GM12864 (cell line): ENCODE measurements at places on chromosomes 2 and 18.

DNA sequence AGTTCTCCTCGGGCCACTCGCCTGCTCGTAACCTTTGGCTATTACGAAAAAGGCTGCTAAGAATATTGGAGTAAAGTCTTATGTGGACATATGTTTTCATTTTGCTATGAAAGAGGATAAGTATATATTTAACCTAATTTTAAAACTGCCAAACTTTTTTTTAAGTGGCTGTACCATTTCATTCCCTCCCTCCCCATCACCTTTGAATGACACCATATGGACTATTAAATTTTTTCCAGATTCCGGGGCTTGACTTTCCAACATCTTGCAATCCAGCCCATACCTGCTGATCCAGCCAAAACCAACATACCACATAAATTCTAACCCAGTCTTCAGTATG, 31.5 kb downstream of the REEP1 start:
- DNase-seq: no peak

DNA sequence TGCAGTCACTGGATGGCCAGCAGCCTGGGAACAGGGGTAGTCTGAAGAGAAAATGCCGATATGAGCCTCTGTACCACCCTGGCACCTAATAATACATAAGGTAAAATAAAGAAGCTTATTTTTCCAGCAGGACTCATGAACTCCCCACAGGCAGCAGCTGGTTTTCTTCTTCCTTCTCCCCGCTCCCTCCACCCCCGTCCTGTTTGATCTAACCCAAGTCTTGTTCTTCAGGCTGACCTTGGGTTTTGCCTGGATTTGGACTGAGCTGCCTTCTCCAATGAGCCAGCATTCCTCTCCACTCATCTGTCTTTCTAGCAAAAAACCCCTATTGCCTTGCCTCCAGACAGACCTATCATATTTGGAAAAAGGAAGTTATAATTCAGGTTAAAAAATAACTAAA, 111.8 kb downstream of the CELF4 start:
- DNase-seq: no peak

- no peak for DNase-seq
Measured at GRCh38 chr2:162524192-162524591, 180.3 kb downstream of the GCA start.

DNA sequence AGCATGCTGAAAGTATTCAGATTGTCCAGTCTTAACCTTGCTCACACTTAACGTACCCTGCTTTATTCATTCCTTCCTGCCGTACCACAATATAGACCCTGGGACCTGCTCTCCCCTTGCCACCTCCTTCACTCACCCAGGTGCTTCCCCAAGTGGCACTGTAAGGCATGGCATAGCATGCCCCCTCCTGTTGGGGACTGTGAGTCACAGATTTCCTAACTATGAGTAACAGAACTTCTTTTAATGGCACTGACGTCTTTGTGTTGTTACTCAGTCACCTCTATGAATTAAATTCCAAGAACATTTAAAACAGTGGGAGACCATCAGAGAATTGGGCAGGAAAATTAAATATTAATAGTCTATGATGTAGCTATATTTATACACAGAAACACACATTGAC, 117.2 kb downstream of the CTNNA2 start:
- DNase-seq: no peak

GRCh38 chr2:169260246-169260645, 102.1 kb downstream of the LRP2 start:
- DNase-seq: no peak

GRCh38 chr2:16645775-16646559, 19.7 kb downstream of the CYRIA start:
- no peak for DNase-seq

- no peak for DNase-seq
Measured at GRCh38 chr2:215796140-215796855, 217.1 kb downstream of the MREG start.

DNA sequence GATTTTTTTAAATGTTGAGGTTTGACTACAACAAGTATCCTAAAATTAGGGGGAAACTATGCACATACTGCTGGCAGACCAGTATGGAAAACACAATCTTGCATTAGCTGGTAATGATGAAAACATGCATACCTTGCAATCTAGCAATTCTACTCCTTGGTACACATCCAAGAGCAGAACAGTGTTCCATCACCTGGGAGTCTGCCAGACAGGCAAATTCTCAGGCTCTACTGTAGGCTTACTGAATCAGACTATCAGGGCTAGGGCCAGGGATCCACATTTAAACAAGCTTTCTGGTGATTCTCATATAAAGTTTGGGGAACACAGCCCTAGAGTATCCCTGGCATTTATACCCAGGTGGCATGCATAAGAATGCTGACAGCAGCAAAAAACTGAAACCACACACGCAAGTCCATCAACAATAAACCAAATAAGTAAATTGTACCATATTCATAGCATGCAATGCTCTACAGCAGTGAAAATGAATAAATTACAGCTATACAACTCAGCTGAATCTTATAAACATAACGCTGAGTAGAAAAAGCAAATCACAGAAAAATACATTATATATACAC, 13.6 kb downstream of the CDH2 start:
- no peak for DNase-seq

DNA sequence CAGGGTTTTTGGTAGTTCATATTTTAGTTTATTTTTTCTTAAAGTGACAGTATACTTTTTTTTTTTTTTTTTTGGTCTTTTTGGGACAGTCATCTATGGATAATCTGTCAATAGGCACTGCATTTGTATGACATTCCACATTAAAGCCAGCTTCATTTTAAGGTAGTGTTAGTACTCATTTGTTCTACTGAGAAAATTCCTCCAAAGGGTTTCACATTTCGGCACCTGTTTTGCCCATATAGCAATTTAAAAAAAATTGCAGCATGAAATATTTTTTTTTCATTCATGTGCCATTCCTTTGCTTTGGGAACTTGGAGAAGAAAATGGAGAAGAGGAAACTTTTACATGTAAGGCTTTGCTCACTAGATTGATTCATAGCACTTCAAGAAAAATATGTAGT, 276.3 kb upstream of the TCF4 start:
- no peak for DNase-seq

GRCh38 chr2:106859498-106859897, 26.5 kb downstream of the ST6GAL2 start:
- no peak for DNase-seq

DNA sequence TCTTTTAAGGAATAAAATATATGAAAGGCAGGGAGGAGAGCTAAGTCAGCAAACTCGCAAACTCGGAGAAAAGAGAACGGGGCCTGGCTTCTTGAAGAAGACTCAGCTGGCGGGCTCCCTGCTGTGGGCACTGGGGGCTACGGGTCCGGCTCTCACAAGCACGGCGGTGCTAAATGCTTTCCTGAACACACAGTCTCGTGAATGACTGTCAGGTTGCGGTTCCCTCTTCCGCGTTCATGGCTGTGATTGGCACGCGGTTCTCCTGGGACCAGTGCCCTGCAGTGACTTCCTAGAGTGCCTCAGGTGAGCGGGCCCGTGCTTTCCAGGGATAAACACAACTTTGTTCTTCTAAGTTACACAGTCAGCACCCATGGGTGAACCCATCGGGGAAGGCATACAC, 208.4 kb downstream of the HDAC4 start:
- no peak for DNase-seq

- DNase-seq: no peak
Measured at GRCh38 chr2:160726046-160726445, 232.4 kb upstream of the RBMS1 start.

GRCh38 chr2:119195887-119196286, 27.7 kb upstream of the STEAP3 start:
- DNase-seq: no peak

DNA sequence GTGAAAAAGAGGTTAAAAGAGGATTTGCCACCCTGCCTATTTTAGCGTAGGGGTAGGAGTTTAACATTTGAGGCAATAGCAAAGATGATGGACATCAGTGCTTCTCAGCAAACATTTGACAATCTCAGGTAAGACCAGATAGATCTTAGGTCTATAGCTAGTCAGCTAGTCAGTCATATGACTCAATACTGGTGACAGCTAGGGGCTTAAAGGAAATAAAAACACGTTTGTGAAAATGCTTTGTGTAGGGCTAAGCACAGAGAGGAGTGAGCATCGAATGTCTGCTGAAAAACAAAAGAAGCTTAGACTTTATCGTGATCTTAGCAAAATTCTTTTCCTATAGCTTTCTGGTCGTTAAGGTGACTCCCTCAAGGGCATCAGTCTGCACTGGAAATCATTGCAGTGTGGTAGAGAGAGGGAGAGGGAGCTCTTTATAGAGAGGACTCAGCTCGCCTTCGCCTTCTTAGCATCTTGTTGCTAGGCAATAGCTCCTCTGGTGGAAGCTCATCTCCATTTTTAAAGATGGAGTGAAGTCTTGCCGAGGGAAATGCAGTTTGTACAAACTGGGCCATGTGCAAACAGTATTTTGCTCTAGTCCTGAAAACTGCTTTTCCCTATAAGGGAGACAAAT, 62.8 kb upstream of the SLC38A11 start:
- no peak for DNase-seq

- DNase-seq: no peak
Measured at GRCh38 chr2:240191001-240191400, 50.5 kb upstream of the OTOS start.

GRCh38 chr2:152050341-152050740, 48.5 kb downstream of the CACNB4 start:
- DNase-seq: no peak

DNA sequence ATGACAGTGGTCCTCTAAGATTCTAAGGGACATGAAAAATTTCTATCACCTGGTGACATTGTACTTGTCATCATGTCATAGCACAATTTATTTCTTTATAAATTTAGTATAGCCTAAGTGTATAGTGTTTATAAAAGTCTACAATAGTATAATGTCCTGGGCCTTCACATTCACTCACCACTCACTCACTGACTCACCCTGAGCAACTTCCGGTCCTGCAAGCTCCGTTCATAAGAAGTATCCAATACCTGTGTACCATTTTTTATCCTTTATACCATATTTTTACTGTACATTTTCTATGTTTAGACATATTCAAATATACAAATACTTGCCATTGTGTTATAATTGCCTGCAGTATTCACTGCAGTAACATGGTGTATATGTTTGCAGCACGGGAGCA, 72.8 kb upstream of the DSEL start:
- DNase-seq: no peak

- no peak for DNase-seq
Measured at GRCh38 chr2:140063356-140063755, 1283.2 kb upstream of the NXPH2 start.

GRCh38 chr2:191109888-191110287, 40.9 kb downstream of the STAT4 start:
- DNase-seq: no peak

DNA sequence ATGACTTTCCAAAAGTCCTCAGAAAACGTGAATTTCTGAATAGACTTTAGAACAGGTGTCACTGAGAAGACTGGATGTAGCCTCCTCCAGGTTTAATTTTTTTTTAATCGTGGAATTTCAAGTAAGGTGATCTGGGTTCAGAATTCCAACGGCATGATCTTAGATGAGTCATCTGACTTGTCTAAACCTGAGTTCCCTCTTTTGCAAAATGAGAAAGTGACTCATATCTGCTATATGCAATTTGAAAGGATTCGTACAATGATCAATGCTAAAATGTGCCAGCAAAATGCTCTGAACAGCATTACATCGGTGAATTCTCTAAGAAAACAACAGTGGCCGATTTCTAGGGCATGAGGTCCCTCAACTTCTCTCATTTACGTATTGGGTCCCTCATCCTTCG, 69.1 kb upstream of the ZNF516 start:
- DNase-seq: no peak

- DNase-seq: no peak
Measured at GRCh38 chr2:21261591-21261990, 137.8 kb downstream of the TDRD15 start.

- no peak for DNase-seq
Measured at GRCh38 chr18:73514449-73514848, 633.2 kb downstream of the FBXO15 start.

DNA sequence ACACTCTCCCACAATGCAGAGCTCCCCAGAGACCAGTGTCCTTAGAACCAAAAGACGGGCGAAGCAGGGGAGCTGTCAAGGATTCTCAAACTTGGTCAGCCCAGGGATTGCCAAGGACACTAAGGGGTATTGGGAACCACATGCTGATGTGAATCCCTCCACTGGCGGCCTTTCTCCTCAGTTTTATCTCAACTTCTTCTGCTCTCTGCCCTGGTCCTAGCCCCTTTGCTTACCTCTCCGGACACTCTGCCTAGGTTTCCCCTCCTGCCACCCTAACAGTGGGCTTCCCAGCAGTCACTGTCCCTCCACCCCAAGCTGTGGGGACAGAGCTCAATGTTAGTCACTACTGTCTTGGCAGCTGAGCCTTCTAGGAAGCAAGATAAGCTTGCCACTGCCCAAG, 61.1 kb downstream of the POLR1A start:
- DNase-seq: no peak

DNA sequence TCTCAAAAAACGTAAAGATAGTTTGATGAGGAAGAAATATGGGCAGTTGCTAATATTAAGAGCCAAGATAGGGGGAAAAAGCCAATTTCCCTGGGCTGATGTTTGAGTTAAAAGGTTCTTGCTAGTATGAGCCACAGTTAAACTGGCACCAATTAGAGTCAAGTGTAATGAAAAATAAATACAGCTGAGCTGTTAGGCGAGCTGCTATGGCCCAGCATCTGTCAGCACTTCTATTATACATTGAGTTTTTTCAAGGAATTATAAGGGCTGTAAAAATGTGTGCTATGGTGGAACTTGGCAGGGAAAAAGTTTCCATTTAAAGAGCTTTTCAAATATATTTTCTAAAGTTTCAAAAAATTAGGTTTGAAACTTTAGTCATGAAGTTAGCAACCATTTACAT, 279.6 kb downstream of the CYRIA start:
- no peak for DNase-seq

GRCh38 chr2:134197445-134197844, 56.4 kb upstream of the MGAT5 start:
- DNase-seq: no peak

DNA sequence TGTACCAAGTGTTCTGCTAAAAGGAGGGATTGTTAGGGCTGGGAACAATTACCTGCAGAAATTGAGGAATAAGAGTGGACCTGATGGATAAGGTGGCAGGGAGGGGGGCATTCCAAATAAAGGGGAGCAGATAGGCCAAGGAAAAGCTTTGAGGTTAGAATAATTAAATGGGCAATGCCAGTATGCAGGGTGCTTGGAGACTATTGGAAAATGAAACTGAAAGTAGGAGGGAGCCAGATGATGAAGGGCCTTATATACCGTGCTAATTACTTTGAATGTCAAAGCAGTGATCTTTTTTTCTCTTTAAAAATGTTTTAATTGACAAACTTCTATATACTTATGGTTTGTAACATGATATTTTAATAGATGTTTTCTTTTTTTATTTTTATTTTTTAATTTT, 42.9 kb downstream of the MMADHC start:
- no peak for DNase-seq

DNA sequence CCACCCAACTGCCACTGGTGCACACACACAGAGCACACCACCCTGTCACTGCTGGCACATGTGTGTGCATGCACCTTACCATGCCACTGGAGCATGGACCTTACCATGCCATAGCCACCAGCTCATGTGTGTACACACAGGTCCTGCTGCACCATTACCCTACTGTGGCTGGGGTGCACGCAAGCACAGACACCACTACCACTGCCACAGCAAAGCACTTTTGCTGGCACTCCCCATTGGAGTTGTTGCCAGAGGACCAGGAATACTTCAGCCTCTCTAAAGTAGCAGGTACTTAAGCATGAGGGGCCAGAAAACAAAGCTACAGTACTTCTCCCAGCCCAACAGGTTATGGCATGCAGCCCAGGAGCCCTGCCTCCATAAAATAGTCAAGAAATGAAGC, 404.8 kb downstream of the MBD2 start:
- DNase-seq: no peak
